HepG2 (cell line): ENCODE measurements at places on chromosomes 7 and 10.

DNA sequence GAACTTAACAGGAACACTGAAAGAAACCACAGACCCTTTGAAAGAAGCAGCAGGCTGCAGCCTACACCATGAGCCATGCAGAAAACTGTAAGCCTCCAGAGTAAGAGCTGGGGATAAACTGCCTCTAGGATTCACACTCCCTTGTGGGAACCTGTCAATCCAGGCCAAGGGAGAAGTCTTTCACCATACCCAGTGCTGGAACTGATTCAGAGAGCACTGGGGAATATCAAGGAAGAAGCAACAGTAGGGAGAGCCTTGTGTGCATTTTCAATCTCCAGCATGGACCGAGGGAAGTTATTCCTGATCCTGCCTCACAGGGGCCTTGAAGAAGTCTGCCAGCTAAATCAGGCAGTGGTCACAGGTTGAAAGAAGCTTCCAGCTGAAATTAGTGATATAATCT lies 282.2 kb downstream of the AGMO start:
- no peak overlapping the region for H3K27ac ChIP-seq
- no peaks in the 10 kb centered on the region for H3K36me3 ChIP-seq
- H3K4me1 ChIP-seq, result no peaks in the 10 kb centered on the region
- H3K4me3 ChIP-seq, result no peak overlapping the region

DNA sequence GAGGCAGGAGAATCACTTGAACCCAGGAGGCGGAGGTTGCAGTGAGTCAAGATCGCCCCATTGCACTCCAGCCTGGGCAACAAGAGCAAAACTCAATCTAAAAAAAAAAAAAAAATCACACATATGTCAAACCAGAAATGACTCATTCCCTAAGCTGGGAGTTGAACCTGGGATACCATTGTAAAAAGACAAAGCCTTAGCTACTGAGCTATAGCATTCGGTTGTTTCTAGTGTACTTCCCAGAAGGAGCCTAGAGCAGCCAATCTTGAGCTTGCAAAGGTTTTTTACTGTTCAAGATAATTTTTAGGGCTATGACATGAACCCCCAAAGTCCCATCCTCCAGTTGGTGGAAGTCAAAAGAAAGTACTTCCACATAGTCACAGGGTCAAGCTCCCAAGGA lies 87.9 kb downstream of the ZNF467 start:
- H3K4me1 ChIP-seq, result peaks cover 13% of the 10 kb centered on the region
- no peak overlapping the region for H3K27ac ChIP-seq
- no peak overlapping the region for H3K4me3 ChIP-seq
- H3K36me3 ChIP-seq, result no peaks in the 10 kb centered on the region
- DNase-seq, result no peak

GRCh38 chr10:75679536-75679935 lies 248.1 kb downstream of the LRMDA start:
- H3K4me3 ChIP-seq, result no peak overlapping the region
- H3K4me1 ChIP-seq, result peaks cover 11% of the 10 kb centered on the region
- H3K36me3 ChIP-seq, result no peaks in the 10 kb centered on the region; the same call in 2 of the 3 replicates
- DNase-seq, result no peak
- H3K27ac ChIP-seq, result no peak overlapping the region
- no peaks in the 10 kb centered on the region for H3K27me3 ChIP-seq

- no peaks in the 10 kb centered on the region for H3K4me1 ChIP-seq
- no peaks in the 10 kb centered on the region for H3K36me3 ChIP-seq
- H3K4me3 ChIP-seq, result no peak overlapping the region
- no peak for DNase-seq
- no peak overlapping the region for H3K27ac ChIP-seq
These were observed 88.1 kb upstream of the NRP1 start for GRCh38 chr10:33422471-33423153.

DNA sequence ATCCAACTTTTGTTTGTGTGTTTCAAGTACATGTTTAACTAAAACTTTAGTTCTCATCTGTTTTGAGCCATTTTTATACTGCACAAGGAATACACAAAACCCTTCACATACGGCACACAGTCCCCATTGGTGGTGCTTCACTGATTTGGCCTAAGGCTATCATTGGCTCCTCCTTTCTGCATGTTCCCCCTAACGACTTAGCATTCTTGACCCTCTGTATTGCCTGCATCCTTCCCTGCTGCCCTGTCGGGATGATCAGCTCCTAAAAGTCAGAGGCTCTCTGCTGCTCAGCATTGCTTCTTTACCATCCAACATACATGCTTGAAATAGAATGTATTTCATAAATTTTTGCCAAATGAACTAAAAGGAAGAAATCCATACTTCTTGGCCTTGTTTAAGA lies 111.4 kb upstream of the ABCB5 start:
- no peaks in the 10 kb centered on the region for H3K27me3 ChIP-seq
- no peak overlapping the region for H3K27ac ChIP-seq
- no peaks in the 10 kb centered on the region for H3K36me3 ChIP-seq
- H3K4me3 ChIP-seq, result no peak overlapping the region

DNA sequence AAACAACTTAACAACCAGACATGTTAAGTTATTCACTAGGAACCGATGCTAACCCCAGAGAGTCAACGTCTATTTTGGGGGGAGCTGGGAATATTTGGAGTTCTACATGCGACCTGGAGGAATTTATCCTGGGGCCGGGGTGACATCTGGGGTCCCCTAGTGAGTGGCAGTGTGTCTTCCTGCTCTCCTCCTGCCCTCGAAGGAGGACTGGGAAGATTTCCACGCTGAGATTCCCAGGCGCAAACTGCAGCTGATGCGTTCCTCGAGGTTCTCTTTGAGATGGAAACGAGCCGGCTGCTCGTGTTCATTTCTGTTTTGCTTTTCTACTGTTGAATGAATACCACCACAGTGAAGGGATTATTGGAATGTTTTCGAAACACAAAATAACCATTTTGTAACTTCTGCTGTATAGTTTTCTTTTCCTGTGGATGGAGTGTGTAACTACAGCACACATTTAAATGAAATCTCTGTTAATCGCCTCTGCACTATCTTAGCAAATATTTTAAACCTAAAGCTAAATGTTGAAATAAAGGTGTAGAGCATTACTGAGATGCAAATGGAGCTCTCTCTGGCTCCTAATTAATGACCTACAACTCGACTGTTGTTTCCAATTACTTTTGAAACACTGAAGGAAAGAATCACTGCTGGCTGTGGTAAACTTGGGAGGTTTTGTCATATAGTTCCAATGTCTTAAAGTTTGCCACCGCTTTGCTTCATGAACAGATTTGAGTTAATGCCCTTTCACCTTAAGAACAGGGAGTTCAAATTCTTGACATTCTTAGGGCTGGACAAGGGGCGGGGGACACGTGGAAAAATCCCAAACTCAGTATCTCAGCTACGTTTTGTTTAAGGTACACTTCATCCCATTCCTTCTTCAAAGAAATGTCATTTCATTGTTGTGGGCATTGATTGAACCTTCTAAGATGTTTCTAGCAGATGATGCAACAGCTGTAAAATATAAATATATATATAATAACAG lies 21.1 kb downstream of the GATA3 start:
- no peak overlapping the region for H3K4me3 ChIP-seq
- H3K27me3 ChIP-seq, result peaks cover 2% of the 10 kb centered on the region; the same call in 1 of the 2 replicates
- no peak overlapping the region for H3K27ac ChIP-seq
- H3K36me3 ChIP-seq, result no peaks in the 10 kb centered on the region

DNA sequence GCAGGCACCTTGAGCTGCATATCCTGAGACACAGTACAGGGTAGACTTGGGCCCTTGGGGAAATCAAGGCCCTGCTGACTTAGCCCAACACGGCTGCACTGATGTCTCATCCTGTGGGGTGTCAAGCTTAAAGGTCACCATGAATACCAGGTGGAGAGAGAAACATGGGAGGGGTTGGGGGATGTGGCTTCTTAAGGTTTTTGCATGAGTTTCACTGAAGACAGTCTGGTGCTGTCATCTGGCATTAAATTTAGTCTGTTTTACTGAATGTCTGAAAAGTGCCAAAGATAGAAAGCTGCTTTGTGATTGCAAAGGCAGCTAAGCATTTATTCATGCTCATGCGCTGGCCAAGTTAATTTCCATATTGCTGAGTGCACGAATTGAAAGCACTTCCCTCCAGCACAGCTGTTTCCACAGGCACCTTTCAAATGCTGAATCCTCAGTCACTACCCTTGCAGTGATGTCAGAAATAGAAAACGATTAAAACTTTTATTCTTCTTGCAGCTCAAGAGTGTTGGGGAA lies 102.1 kb downstream of the OSBPL3 start:
- no peak overlapping the region for H3K27ac ChIP-seq
- no peak for DNase-seq
- H3K36me3 ChIP-seq, result no peaks in the 10 kb centered on the region

DNA sequence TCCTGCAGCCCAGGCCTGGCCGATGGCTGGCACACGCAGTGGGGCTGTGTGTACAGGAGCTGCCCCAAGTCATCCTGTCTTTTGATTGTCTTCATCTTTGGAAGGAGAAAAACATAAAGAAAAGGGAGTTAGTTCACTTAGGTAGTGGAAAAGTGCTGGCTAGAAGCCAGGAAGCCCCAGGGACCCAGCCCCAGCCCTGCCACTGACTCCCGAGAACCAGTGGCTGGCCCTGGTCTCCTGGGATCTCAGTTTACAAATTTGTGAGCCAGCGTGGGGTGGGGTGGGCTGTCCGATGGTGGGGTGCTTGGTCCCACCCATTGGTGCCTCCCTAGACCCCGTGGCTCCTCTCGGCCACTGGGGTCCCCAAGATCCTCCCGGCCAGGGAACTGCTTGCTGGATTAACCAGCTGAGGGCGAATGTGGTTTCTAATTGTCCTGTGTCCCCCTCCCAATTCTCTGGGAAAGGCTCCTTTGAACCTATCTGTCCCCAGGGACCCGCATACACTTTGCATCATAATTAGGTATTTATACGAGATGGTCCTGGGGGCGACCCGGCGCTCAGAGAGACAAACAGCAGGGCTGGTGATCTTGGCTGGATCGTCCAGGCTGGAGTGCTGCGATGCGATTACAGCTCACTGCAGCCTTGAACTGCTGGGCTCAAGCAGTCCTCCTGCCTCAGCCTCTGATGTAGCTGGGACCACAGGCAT lies 16.3 kb upstream of the CHST12 start:
- peaks cover 32% of the 10 kb centered on the region for H3K4me1 ChIP-seq
- H3K27ac ChIP-seq, result no peak overlapping the region
- no peak overlapping the region for H3K4me3 ChIP-seq
- no peak for DNase-seq

DNA sequence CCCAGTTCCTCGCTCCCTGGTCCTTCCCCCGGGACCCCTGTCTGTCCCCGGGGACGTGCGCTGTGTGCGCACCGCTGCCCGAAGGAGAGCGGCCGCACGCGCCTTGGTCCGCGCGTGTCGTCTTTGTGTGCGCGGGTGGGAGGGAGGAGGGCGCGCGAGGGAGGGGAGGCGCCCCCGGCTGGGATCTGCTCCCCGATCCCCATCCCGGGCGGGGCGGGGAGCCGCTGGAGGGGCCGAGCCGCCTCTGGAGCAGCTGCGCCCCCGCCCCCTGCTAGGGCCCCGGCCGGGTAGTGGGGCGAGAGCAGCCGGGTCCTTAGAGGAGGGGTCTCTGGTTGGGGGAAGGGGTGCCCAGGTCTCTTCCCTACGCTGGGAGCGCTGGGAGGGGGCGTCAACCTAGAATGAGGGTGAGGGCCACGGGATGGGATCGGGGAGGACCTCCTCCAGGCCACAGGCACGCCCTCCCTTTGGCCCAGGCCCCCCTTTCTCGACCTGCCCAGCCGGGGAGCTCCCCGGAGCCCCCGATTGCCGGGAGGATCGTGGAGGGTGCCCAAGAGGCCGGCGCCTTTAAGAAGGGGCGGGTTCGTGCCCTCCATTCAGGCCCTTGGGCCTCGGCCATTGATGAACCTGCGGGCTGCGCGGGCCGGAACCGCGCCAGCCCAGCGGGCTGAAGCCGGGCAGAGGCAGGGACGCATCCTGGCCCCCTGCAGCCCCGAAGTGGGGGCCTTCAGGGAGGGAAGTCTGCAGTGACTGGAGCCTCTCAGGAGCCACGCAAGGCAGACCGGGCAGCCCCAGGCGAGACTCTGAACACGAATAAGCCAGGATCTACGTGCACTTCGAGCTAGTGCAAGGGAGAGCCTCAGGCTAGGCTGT lies 678 bp downstream of the SH2B2 start:
- H3K4me3 ChIP-seq, result peak overlapping the region; percentile 77
- DNase-seq, result no peak
- no peaks in the 10 kb centered on the region for H3K36me3 ChIP-seq
- H3K4me1 ChIP-seq, result peaks cover 33% of the 10 kb centered on the region
- H3K27me3 ChIP-seq, result peaks cover 21% of the 10 kb centered on the region; the same call in 2 of the 3 replicates
- H3K27ac ChIP-seq, result no peak overlapping the region

- H3K4me3 ChIP-seq, result no peak overlapping the region
- no peak overlapping the region for H3K27ac ChIP-seq
- H3K27me3 ChIP-seq, result no peaks in the 10 kb centered on the region
- DNase-seq, result no peak
- H3K36me3 ChIP-seq, result no peaks in the 10 kb centered on the region
These were observed 181.8 kb upstream of the MBL2 start for GRCh38 chr10:52954407-52954806.
